ENCODE measurements at places on chromosomes 1 and 21. TPM values are rescaled to one million over a fixed set of nuclear protein-coding genes. Genes with fewer than 3 reads are reported as not detected.

PEX11B gene
- total RNA-seq, result 31.9 TPM

TDRD5 gene
- not detected for total RNA-seq

TMEM53 gene
- 6.1 TPM for total RNA-seq

FBXO2 gene
- 21.9 TPM for total RNA-seq

NBPF11 gene
- 1.5 TPM for total RNA-seq

ITGB2 gene
- 0.42 TPM for total RNA-seq

CFAP107 gene
- total RNA-seq, result not detected

FHAD1 gene
- total RNA-seq, result not detected

ODF2L gene
- total RNA-seq, result 15.5 TPM

CXADR gene
- 13.3 TPM for total RNA-seq

LRRC38 gene
- total RNA-seq, result not detected

ATG4C gene
- total RNA-seq, result 5.0 TPM

CTNNBIP1 gene
- total RNA-seq, result 93.7 TPM

ASPM gene
- total RNA-seq, result 15.9 TPM

PAPPA2 gene
- 0.05 TPM for total RNA-seq

FCGR2B gene
- total RNA-seq, result not detected

HTR1D gene
- 0.07 TPM for total RNA-seq

LAMB3 gene
- 652 TPM for total RNA-seq

SYCP1 gene
- not detected for total RNA-seq

SPATA21 gene
- not detected for total RNA-seq

FUCA1 gene
- total RNA-seq, result 20.7 TPM

AKNAD1 gene
- 0.19 TPM for total RNA-seq

ATP1A4 gene
- total RNA-seq, result not detected

SELE gene
- not detected for total RNA-seq

RGS21 gene
- not detected for total RNA-seq

SLC45A3 gene
- total RNA-seq, result 6.2 TPM

RPE65 gene
- total RNA-seq, result not detected

ADCY10 gene
- not detected for total RNA-seq

OR2T11 gene
- not detected for total RNA-seq

FGGY gene
- 9.8 TPM for total RNA-seq

GBP4 gene
- total RNA-seq, result 0.07 TPM

UBE2U gene
- not detected for total RNA-seq

OR2T2 gene
- total RNA-seq, result not detected

FNDC10 gene
- 5.6 TPM for total RNA-seq

MRPS14 gene
- 19.3 TPM for total RNA-seq

GPN2 gene
- total RNA-seq, result 11.1 TPM
